Fibroblast of gingiva (primary cell): ENCODE measurements at places on chromosomes 3 and 15.

- peak; percentile 19 for DNase-seq
Measured at GRCh38 chr3:36579746-36580145, 184.6 kb downstream of the DCLK3 start.

DNA sequence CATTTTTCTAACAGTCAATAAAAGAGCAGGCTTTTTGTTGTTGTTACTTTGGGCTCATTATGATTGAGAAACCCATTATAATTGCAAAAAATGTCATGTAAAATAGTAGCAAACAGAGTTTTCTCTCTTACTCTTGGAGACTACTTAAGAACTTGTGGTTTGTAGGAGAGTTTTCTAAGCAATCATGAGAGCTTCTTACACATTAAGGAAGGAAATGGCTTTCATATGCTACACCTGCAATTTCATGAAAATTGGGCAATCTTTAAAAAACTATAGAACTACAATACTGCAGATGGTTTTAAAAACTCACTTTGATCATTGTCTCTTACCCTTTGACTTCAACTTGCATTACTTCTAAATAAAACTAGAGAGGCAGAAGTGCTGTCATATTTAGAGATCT, 701.8 kb downstream of the ZPLD1 start:
- DNase-seq, result no peak

DNA sequence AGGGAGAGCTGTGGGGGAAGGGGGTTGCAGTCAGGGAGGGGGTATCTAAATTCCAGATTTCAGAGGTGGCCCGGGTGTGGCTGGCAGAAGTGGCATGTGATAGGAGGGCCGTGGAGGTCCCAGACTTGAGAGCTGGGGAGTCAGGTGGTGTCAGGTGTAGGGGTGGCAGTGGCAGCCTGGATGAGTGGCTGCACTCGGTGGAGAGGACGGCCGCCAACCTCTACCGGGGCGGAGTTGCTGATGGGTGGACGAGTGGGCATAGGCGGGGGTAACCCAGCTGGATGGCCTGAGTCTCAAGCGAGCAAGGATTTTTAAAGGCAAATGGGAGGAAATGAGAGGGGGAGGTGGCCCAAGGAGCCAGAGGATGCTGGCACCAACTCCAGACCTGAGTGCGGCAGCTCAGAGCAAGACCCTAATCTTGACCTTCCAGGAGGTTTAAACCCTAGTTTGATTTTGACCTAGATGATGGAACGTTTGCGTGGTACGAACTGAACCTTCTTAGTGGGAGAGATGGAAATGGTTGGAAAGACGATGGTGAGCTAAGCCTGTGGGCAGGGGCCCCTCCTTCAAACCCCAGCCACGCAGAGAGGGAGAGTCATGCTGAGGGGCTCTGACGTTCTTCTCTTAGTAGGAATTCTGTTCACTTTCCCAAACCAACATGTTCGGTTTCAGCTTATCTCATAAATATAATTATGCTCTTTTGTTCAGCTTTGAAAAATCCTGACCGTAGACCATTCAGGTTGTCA, 8.0 kb downstream of the TRAK1 start:
- no peak for DNase-seq

GRCh38 chr15:55420171-55420866, 12.0 kb downstream of the PIERCE2 start:
- DNase-seq, result no peak

DNA sequence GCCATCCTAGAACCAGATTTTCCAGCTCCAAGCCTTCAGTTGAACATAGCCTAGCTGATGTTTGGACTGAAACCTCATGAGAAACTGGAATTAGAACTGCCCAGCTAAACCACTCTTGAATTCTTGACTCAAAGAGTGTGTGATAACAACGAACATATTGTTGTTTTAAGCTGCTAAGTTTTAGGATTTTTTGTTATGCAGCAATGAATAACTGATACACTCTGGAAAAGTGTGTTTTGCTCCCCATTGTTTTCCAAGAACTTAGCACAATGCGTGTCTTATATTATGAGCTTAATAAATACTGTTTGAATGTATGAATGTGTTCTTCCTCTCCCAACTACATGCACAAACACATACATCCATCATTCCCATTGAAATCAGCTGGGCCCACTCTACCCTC, 379.6 kb downstream of the EDEM1 start:
- no peak for DNase-seq

DNA sequence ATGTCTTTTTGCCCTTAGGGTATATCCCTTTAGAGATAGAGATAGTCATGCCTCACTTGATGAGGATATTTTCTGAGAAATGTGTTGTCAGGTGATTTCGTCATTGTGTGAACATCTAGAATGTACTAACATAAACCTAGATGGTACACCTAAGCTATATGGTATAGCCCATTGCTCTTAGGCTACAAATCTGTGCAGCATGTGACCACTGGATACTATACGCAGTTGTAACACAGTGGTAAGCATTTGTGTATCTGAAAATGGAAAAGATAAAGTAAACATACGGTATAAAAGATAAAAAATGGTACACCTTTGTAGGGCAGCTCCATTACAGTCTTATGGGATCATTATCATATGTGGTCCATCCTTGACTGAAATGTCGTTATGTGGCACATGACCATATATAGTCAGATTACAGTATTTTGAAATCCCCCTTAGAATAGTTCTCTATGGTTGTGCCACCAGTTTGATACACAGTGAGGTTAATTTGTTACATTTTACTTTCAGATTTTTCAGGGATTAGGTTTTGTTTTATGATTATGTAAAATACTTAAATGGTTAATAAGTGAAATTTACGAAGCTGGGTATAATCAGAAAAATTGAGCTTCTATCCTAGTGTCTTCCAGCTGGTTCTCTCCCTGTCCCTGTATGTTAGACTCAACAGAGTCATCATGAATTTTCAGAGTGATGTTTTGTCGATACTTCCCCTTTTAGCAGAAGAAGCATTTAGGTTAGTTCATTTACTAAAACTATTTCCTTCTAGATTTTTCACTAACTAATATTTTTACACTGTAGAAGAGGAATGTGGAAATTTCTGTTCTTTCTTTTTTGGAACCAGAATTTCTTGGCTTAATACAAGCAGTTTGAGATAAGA, 12.8 kb downstream of the SETD5 start:
- DNase-seq, result no peak

DNA sequence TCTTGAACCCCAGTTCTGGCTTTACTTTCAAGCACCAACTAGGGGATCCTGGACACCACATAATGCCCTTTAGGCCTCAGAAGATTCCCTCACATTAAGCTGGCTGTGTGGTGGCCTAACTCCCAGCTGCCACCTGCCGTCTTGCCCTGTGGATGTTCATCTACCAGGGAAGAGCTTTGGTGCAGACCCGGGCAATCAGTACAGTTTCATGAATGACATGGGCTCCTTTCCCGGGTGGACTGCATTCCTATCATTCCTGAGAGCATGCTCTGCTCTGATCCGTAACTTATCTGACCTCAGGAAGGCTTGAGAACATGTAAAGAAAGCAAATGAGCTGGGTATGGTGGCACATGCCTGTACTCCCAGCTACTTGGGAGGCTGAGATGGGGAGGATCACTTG, 50.0 kb upstream of the GSK3B start:
- peak; percentile 56 for DNase-seq

DNA sequence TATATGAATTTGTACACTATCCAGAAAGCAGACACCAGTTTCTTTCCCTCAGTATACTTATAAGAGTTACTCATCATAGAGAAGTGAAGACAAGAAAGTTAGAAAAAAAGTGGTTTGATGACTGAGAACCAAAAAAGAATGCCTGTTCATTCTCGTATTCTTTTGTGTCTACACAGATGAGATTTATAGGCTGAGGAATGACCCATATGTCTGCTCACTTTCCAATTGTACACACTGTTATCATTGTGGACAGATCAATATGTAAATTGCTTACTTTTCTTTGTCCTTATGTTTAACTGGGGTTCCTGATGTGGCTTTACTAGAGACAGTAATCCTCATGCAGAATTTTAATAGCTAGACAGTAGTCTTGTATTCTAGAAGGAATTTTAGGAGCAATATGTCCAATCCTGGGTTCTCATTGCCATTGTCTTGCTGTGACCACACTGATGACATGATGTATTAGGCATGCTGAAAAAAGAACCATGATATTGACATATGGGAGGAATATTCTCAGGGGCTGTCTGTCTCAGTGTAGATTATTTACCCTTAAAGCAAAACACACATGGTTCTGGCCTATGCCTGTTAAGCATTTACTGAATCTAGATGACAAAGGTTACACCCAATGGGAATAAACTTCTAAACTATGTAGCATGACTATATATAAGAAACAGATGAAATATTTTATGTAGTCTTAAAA, 669.7 kb downstream of the ROBO1 start:
- DNase-seq, result no peak
